ENCODE measurements at places on chromosomes 16 and 17. TPM values are rescaled to one million over a fixed set of nuclear protein-coding genes. Genes with fewer than 3 reads are reported as not detected.

PYY gene
- total RNA-seq: not detected

PROCA1 gene
- 3.5 TPM for total RNA-seq

OGFOD3 gene
- total RNA-seq: 13.7 TPM

GRCh38 chr16:11748404-11749254, 6.0 kb upstream of the TXNDC11 start:
- DNase-seq: no peak
- H3K4me1 ChIP-seq: peaks cover 5% of the 10 kb centered on the region
- no peaks in the 10 kb centered on the region for H3K27me3 ChIP-seq
- H3K36me3 ChIP-seq: peaks cover 37% of the 10 kb centered on the region
- H3K27ac ChIP-seq: no peak overlapping the region

DNA sequence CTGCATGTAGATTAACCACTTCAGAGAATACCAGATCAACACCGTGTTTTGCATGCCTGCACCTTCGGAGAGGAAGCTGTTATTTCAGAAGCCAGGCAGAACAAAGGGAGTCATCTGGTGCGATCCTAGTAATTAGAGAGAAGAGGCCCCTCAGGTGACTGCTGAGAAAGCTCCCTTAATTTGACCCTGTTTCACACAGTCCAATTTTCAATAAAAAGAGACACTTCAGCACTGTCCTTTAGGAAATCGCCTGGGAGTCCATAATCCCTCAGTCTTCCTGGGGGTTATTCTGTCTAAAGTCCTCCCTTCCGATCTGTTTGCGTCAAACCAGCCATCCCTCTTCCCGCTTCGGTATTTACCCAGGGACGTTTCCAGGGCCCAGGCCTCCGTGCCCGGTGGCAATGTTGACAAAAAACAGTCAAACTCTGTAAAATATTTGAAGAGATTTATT, 23.4 kb upstream of the TNRC6C start:
- no peak overlapping the region for H3K4me3 ChIP-seq
- H3K27me3 ChIP-seq: no peaks in the 10 kb centered on the region
- DNase-seq: no peak
- no peaks in the 10 kb centered on the region for H3K36me3 ChIP-seq
- H3K4me1 ChIP-seq: peaks cover 6% of the 10 kb centered on the region

Measured in CD4-positive, alpha-beta T cell (primary cell).